Stimulated activated naive CD4-positive, alpha-beta T cell (primary cell): ENCODE measurements at places on chromosomes 3 and 15.

- DNase-seq: no peak
Measured at GRCh38 chr15:57769266-57769665, 62.8 kb downstream of the POLR2M start.

- no peak for DNase-seq
Measured at GRCh38 chr3:14253022-14253706, 74.5 kb downstream of the LSM3 start.

DNA sequence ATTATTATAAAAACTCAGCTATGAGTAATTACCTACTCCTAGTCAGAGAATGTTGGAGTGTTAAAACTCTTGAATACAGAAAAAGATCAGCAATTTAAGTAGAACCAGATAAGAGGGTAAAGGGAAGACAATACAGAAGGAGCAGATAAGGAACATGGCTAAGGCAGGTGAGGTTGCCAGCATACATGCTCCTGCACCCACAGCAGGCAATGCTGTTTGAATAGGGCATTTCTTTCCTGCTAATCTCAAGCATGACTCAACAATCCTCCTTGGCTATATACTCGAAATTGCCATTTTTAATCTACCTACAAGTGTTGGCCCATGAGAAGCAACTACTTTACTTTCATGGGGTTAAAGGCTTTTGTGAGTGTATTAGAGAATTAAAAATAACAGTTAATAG, 494.5 kb downstream of the DIPK2A start:
- DNase-seq: no peak

DNA sequence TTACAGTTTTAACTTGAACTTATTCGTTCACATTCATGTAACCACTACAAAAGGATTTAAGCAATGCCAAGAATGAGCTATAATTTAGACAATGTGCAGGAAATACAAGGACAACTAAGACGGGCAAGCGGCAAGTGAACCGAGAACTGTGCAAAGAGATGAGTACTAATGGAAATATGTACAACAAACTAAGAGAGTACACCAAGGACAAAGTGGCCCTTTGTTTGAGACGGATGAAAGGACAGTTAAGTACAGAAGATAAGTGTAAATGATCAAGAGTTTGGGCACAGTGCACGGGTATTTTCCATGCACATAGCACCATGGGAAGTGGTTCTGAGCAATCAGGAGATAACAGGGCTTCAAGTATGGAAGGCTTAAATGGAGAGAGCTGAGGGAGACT, 281.7 kb downstream of the ROBO2 start:
- DNase-seq: no peak

- no peak for DNase-seq
Measured at GRCh38 chr3:117016378-117016777, 306.8 kb downstream of the TUSC7 start.

GRCh38 chr3:24530471-24530870, 35.8 kb upstream of the THRB start:
- DNase-seq: no peak

DNA sequence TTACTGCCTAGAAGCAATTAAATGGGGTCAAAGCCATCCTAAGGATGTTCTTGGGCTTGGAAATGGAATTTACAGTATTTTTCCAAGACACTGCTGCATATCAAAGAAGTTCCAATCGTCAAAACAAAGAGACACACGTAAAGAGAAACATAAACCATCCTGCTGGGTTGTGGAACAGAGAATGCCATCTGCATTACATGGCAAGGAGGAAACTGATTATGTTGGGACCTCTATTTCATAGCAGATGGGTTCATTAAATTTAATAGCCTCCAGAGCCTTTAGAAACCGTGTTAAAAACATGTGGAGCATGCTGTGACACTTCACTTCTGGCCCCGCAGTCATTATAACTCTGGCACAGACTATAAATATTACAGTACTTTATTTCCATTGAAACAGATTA, 154.6 kb downstream of the LRTM1 start:
- DNase-seq: no peak

- no peak for DNase-seq
Measured at GRCh38 chr15:96407482-96407881, 77.0 kb downstream of the NR2F2 start.
